ENCODE measurements at places on chromosomes 12 and 14. TPM values are rescaled to one million over a fixed set of nuclear protein-coding genes. Genes with fewer than 3 reads are reported as not detected.

GRCh38 chr12:67827820-67828383 is 161.3 kb upstream of the IFNG-AS1 start:
- peak overlapping the region; percentile 30 for H3K4me3 ChIP-seq
- DNase-seq, result peak; percentile 79
- H3K27me3 ChIP-seq, result no peaks in the 10 kb centered on the region
- peak overlapping the region; percentile 65 for H3K27ac ChIP-seq

GRCh38 chr12:16766736-16767135 is 160.8 kb upstream of the LMO3 start:
- no peaks in the 10 kb centered on the region for H3K27me3 ChIP-seq
- no peak overlapping the region for H3K27ac ChIP-seq
- no peaks in the 10 kb centered on the region for H3K36me3 ChIP-seq
- no peak for DNase-seq

FGF23 gene
- total RNA-seq, result not detected

GRCh38 chr12:43098071-43098470 is 453.9 kb downstream of the ADAMTS20 start:
- H3K36me3 ChIP-seq, result no peaks in the 10 kb centered on the region
- H3K27me3 ChIP-seq, result no peaks in the 10 kb centered on the region
- no peak overlapping the region for H3K27ac ChIP-seq

DNA sequence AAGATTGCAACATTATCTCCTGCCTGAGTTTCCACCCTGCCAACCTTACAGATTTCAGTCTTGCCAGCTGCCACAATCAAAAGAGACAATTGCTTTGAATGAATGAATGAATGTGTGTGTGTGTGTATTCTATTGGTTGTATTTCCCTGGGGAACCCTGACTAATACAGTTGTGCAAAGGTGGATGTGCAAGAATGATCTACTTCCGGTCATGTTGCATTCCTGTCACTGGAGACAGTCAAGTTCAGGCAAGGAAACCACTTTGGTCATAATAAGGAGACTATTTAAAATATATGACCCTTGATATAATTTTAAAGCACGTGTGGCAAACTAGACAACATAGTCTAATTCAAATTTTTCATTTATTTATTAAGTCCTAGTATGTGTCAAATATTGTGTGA is 13.1 kb downstream of the RERG start:
- no peaks in the 10 kb centered on the region for H3K36me3 ChIP-seq
- no peak overlapping the region for H3K4me3 ChIP-seq
- DNase-seq, result no peak
- H3K27me3 ChIP-seq, result peaks cover 11% of the 10 kb centered on the region

DNA sequence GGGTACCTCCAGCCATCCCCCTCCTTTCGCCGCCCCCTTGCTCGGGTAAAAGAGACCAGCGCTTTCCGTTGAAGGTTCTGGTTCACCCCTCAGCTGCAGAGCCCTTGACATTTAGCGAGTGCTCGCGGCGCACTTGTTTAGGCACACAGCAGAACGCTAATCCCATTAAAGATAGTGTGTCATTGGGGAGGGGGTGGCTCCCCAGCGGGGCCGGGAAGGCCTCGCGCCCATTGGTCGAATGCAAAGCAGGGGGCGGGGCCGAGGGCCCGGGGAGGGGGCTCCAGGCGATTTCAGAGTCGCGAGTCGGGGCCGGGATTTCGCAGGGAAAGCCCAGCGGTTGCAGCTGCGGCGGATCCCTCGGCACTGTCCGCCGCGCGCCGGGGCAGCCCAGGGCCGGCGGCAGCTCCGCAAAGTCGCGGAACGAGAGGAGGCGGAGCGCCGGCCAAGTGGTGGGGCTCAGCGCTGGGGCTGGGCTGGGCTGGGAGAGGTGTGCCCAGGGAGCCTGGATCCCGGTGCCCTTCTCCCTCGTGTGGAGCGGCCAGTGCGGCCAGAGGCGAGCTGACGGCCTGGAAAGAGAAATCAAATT is 122.9 kb downstream of the TSPAN9 start:
- peak overlapping the region; percentile 13 for H3K4me3 ChIP-seq
- H3K4me1 ChIP-seq, result peaks cover 9% of the 10 kb centered on the region
- peaks cover 53% of the 10 kb centered on the region for H3K27me3 ChIP-seq

DNA sequence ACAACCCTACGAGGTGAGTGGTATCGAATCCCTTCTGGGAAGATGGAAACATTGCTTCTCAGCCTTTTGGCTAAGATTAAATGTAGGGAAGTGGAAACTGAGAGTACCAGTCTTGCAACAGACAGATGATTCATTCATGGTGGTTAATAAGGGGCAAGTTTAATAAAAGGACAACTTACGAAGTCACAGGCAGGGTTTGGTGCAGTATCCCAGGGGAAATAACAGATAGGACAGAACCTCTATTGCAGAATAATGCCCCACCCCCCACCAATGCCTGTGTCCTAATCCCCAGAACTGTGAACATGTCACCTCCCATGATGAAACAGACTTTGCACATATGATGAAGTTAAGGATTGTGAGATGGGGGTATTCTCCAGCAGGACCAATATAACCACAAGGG is 212.5 kb downstream of the TBX5 start:
- no peaks in the 10 kb centered on the region for H3K36me3 ChIP-seq
- H3K27ac ChIP-seq, result no peak overlapping the region
- no peak for DNase-seq
- no peaks in the 10 kb centered on the region for H3K4me1 ChIP-seq
- H3K27me3 ChIP-seq, result peaks cover 5% of the 10 kb centered on the region
- no peak overlapping the region for H3K4me3 ChIP-seq

DNA sequence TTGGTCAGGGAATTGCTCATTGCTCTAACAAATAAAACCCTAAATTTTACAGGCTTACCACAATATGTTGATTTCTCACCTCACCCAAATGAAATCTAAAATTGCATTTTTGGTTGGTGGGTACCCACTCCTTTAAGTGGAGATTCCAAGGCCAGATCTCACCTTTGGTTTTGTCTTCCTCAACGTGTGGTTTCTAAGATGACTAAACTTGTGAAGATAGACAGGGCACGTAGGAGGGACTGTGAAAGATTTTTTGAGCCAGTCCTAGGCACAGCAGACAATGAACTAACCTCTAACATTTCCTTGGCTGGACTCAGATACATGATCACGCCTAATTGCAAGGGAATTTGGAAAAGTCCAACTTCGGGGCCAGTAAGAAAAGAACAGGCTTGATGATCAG is 1003.9 kb downstream of the FLRT2 start:
- no peak for DNase-seq
- no peak overlapping the region for H3K27ac ChIP-seq
- H3K36me3 ChIP-seq, result no peaks in the 10 kb centered on the region
- no peaks in the 10 kb centered on the region for H3K27me3 ChIP-seq
- H3K4me3 ChIP-seq, result no peak overlapping the region

MMAB gene
- total RNA-seq, result 44.9 TPM

DNA sequence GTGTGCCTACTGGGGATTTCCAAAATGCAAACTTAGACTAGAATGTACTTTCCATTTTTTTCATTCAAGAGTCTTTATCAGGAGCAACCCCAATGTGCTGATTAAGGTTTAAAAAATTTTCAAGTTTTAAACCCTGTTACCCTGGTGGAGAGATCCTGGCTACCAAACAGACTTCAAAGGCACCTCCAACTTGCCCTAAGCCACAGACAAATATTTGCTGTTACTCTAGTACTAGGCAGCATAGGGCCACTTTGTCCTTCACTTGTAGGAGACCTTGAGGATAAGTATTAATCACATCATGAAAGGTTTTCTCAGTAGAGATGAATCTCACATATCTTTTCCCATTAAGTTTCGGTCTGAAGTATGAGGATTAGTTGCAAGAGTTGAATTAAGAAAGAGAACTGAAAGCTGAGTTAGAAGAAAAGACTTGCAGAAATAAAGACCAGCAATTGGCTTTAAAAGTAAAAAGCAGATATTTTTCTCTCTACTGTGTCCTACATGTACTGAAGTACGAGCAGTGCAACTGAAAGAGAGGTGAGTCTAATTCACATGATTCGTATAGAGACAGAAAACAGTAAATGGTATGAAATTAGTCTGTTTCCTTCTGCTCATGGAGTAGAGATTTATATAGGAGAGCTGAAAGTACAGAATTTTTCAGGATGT is 28.3 kb downstream of the NTN4 start:
- no peak overlapping the region for H3K4me3 ChIP-seq
- H3K27me3 ChIP-seq, result peaks cover 23% of the 10 kb centered on the region
- no peaks in the 10 kb centered on the region for H3K36me3 ChIP-seq
- H3K27ac ChIP-seq, result no peak overlapping the region
- no peak for DNase-seq
- no peaks in the 10 kb centered on the region for H3K4me1 ChIP-seq

DNA sequence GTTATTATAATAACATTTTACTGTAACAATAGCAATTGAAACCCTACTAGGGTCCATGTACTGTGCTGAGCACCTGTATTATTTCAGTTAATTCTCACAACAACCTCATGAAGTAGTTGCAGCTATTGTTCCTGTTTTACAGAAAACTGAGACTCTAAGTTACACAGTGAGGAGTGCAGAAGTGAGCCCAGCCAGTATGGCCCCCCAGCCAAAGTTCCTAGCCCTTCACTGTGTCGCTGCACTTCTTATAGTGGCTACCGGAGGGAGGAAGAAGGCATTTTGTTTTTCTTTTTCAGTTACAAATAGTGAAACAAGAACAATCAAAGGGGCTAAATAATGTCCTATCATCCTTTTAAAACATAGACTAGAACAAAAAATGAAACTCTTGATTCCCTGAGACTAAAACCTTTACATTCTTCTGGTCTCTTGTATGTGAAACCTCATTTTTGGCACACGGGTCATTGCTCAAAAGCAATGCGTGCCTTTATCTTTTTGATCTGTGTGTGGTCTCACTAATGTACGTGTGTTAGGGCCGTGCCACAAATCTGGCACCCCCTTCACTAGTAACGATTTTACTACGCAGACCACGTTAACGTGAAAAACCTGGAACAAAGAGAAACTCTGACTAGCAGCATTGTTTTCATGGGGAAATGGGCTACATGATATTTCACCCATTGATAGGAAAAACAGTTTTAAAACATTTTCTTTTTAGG is 88.7 kb downstream of the LLPH start:
- H3K27ac ChIP-seq, result no peak overlapping the region
- no peaks in the 10 kb centered on the region for H3K36me3 ChIP-seq
- H3K4me1 ChIP-seq, result no peaks in the 10 kb centered on the region
- DNase-seq, result no peak
- H3K27me3 ChIP-seq, result peaks cover 6% of the 10 kb centered on the region
- no peak overlapping the region for H3K4me3 ChIP-seq

GRCh38 chr12:43861015-43861839 is 25.3 kb downstream of the TMEM117 start:
- no peaks in the 10 kb centered on the region for H3K27me3 ChIP-seq
- no peaks in the 10 kb centered on the region for H3K36me3 ChIP-seq
- no peaks in the 10 kb centered on the region for H3K4me1 ChIP-seq
- no peak for DNase-seq
- no peak overlapping the region for H3K4me3 ChIP-seq

DNA sequence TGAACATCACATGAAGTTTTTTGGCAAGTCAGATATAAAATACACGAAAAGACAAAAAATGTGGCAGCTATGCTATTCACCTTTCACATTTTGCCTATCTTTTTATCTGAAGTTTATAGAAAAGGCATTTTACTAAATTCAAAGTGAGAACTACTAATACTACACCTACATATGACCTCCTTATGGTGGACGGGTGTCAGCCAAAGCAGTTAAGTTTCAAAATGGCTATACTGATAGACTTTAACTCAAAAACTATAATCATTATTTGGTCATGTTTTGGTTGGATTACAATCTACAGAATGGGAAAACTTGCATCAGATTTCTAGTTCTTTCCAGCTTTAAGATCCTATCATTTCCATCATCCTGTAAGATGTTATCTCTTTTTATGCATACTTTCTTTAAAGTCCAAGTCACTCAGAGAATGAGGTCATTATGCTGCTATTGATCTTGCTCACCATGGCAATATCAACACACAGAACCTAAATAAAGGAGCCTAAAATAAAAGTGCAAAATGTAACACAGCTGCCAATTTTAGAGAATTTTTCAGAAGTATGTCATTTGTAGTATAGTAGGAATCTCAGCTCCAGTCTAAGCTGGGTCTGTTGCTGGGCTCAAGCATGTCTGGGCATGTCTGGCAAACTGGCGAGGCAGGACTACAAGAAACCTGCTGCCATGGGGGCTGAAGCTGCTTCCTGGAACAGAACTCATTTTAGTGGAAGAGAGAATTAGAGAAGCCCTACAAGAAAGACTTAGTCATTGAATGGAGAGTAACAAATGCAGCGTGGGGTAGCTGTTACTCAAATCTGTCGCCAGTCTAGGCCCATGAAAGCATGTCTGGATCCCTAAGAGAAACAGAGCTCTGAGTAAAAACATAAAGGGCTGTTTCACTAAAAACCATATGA is 7.6 kb upstream of the AEBP2 start:
- H3K36me3 ChIP-seq, result no peaks in the 10 kb centered on the region
- H3K27me3 ChIP-seq, result no peaks in the 10 kb centered on the region
- no peak overlapping the region for H3K4me3 ChIP-seq
- H3K4me1 ChIP-seq, result peaks cover 20% of the 10 kb centered on the region
- peak overlapping the region; percentile 95 for H3K27ac ChIP-seq
- DNase-seq, result peak; percentile 75

- H3K4me3 ChIP-seq, result peak overlapping the region; percentile 36
- peaks cover 11% of the 10 kb centered on the region for H3K27me3 ChIP-seq
- H3K4me1 ChIP-seq, result peaks cover 4% of the 10 kb centered on the region
- H3K36me3 ChIP-seq, result no peaks in the 10 kb centered on the region
These were observed 1.1 kb downstream of the CYP46A1 start for GRCh38 chr14:99685151-99685591.

GRCh38 chr12:94239332-94239993 is 91.1 kb downstream of the PLXNC1 start:
- H3K27ac ChIP-seq, result no peak overlapping the region
- no peak overlapping the region for H3K4me3 ChIP-seq
- H3K36me3 ChIP-seq, result peaks cover 10% of the 10 kb centered on the region
- no peak for DNase-seq
- no peaks in the 10 kb centered on the region for H3K27me3 ChIP-seq

ASIC1 gene
- total RNA-seq, result 3.2 TPM

DNA sequence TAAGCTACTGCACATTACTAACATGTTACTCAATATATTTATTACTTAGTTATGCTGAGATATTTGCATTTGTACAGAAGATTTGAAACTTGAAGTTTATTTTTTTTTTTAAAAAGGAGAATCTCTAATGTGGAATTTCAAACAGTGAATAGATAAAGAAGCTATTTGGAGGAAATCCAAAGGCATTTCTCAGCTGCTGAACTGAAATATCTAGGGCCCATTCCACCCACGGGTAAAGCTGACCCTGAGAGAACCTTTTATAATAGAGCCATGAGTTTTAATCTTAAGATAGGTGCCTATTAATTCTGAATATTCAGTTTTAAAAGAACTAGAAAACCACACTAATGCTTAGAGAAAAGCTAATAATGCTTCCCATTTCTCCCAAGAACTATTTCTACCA is 225.4 kb upstream of the CAND1 start:
- no peak overlapping the region for H3K4me3 ChIP-seq
- H3K4me1 ChIP-seq, result peaks cover 3% of the 10 kb centered on the region
- no peaks in the 10 kb centered on the region for H3K36me3 ChIP-seq
- H3K27ac ChIP-seq, result no peak overlapping the region

CRACR2A gene
- total RNA-seq, result 19.0 TPM

IAPP gene
- total RNA-seq, result not detected

KLRK1 gene
- total RNA-seq, result 0.35 TPM

STAC3 gene
- 1.5 TPM for total RNA-seq

- peak; percentile 38 for DNase-seq
- H3K27ac ChIP-seq, result peak overlapping the region; percentile 43
- H3K4me3 ChIP-seq, result no peak overlapping the region
- peaks cover 4% of the 10 kb centered on the region for H3K36me3 ChIP-seq
- H3K4me1 ChIP-seq, result peaks cover 46% of the 10 kb centered on the region
- H3K27me3 ChIP-seq, result no peaks in the 10 kb centered on the region
These were observed 5.3 kb upstream of the CDCA4 start for GRCh38 chr14:105026033-105026785.

Measured in activated naive CD4-positive, alpha-beta T cell treated with anti-CD3 and anti-CD28 coated beads for 36 hours (primary cell).